ENCODE measurements at places on chromosomes 12 and 14.

DNA sequence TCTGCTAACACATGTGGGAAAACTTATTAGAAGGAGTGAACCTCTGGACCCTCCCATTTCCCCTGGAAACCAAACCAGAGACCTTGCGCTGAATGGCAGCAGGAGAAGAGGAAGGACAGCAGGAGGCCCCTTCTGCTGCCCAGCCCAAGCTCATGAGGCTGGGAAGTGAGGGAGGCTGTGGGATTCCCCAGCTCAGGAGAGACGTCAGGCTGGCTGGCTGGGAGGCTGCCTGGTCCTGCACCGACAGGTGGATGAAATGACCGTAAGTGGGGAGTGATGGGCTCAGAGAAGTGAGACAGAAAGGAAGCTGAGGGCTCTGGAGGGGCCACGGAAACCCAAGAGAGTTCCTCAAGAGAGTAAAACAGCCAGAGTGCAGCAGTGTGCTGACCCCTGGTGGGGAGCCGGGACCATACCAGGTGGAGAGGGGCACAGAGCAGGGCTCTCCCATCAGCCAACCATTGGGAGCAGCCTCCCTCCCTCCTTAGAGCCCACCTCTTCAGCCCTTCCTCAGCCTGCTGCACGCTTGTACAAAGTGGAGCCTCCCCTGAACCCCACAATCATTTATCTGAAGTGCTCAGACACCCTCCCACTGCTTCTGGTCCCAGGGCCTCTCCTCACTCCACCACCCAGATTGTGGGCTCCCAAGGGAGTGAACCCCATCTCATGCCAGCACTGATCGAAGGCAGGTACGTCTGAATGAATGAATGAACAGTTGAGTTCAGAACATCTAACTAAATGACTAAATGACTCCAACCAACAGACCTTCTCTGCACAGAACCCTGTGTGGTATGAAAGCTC lies 14.0 kb downstream of the TAMALIN start:
- DNase-seq, result peak; percentile 51

DNA sequence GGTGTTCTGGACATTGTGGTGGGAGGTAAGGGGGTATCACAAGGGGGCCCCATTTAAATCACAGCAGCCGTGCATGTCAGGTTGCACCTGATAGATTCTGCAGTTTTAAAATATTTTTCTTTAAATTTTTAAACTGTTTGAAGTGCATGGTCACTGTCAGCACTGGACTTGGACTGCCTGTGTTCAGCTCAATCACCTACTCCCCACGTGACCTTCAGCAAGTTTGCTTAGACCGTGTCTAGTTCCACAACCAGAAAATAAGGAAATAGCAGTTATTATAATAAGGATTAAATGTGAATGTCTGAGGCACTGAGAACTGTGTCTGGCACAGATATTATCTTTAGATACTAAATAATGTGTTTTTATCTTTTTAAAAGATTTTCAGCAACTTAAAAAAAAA lies 64.7 kb downstream of the ESR2 start:
- no peak for DNase-seq

GRCh38 chr12:3973973-3974644 lies 100.9 kb upstream of the PARP11 start:
- no peak for DNase-seq

DNA sequence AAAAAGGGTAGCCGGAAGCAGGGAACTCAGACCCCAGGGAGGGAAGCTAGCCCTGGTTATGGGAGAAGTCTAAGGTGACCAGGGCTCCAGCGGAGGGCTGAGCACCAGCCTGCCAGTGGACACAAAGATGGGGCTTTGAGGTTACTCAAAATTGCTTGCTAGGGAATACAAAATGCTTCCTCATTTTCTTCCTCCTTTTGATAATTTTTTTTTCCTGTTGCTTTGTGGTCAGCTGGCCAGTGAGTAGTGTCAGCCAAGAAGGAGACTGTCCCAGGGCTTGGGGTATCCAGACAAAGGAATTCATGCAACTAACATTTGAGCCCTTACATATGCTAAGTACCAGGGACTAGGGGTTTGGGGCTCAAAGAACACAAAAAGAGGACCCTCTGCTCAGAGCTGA lies 206.2 kb downstream of the PPM1H start:
- no peak for DNase-seq

DNA sequence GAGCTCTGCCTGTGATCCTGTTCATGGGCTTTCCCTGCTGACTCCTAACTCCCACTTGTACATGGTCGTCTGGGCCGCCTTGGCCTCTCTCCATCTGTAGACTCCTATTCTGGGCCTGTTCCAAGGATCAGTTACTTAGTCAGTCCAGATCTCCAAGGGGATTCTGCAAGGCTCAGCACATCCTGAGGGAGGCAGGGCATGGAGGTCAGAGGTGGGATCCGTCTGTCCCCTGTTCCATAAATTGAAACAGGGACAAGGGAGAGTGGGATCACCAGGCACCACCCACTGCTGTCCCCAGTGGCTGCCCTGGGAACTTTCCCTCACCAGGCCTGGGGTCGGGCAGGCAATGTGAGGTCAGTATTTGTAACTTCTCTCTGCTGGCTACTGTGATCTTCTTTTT lies 43.5 kb downstream of the KCTD10 start:
- DNase-seq, result no peak

- DNase-seq, result no peak
Measured at GRCh38 chr14:80135305-80136088, 75.8 kb downstream of the DIO2 start.

DNA sequence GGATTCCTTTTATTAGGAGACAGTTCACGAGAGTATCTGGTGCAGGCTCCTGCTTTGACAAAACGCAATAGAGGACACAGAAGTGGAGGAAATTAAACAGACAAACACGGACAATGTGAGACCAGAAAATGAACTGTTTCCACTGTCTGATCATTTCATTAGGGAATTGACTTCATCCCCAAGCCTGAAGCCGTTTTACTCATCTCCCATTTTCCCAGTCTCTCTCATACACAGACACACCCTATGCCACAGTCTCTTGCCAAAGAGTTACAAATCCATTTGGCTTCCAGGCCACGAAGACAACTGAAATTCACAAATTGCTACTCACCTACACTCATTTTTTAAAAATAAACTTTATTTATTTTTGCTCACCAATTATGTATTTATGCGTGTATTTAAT lies 1087.8 kb upstream of the TMEM132C start:
- DNase-seq, result no peak

GRCh38 chr12:98053202-98053601 lies 462.2 kb upstream of the TMPO start:
- DNase-seq, result no peak
